Tibial artery (tissue), 4 donors: ENCODE measurements at places on chromosomes 3 and 15.

DNA sequence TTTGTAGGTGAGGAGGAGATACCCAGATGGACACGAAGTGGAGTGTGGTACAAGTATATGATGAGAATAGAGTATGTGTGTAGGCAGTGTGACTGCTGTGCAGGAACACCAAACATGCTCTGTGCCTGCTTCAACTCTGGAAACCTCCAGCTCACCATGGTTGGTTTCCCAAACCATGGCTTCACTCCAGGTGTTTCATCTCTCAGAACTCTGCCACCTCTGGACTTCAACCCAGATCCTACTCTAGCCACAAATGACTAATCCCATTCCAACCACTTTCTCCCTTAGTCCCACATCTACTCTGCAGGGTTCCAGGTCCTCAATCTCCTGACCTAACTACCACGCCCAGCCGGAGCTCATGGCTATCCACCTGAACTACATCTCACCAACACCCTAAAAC is 102.1 kb downstream of the RYK start:
- no peak for DNase-seq

DNA sequence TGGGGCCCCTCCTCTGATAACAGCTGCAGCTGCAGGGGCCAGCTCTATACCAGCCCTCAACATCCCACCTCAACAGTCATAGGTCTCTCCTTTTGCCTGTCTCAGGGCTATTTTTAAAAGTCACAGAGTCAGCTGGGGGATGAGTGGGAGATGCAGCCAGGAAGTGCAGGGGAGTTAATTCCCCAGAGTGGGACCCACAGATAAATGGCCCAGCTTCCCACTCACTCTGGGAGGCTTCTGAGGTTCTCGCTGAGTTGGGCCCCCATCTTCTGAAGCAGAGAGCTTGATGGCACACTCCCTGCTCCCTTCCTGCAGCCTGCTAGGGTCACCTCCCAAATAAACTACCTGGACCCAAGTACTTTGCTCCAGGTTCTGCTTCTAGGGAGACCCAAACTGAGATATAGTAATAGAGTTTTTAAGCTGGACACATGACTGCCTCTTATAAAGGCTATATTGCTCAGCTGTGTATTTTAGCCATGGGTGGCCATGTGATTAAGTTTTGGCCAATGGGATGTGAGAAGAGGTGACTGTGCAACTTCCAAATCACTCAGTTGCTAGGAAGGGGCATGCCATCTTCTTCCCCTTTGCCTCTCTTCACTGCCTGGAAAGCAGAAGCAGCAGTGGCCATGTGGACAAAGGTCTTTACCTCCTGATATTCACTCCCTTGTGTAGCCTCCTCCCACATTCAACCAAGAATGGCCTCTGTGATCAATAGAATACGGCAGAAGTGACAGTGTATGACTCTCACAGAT is 15.5 kb upstream of the VIPR1 start:
- no peak for DNase-seq

DNA sequence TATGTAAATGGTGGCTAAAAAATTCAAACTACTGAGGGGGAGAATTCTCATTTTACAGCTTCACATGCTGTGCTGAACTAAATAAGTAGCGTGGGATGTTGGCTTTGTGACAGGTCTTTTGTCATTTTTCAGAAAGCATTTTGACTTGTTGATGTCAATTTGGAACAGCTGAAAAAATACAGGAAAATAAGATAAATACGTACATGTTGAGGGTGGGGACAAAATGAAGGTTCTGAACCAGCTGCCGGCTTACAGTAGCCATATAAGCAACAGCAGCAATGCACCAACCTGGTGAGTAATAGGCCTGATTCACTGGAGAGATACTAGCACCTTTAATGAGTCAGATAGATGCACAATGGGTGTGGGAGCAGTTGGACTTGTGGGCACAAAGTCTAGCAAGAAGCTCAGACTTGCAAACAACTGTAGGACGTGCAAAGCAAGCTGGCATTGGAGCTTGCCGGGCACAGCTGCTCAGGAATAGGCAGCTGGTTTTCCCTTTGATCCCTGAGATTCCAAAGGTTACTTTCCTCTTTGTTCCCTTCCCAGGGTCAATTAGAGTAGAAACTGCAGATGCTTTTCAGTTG is 12.9 kb downstream of the B3GNT5 start:
- DNase-seq, result no peak

DNA sequence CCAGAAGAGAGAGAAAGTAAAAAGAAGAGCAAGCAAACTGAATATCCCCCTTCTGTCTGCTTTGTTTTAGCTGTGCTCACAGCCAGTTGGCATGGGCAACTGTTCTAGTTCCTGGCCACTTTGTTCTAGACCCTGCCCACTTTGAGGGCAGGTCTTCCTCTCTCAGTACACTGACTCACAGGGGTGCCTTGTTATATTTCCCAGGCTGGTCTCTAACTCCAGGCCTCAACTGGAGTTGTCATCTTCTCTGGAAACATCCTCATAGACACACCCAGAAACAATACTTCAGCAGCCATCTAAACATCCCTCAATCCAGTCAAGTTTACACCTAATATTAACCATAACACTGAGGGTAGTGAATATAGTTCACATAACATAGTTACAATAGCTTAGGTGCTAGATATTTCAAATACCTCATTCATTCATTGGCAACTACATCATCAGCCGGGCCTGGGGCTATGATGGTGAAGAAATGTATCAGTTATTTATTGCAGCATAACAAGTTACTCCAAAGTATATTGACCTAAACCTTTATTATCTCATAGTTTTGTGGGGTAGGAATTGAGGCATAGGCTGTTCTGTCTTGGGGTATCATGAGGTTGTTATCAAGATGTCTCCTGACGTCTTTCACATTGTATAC is 106.0 kb downstream of the UBE2E2 start:
- DNase-seq, result no peak

DNA sequence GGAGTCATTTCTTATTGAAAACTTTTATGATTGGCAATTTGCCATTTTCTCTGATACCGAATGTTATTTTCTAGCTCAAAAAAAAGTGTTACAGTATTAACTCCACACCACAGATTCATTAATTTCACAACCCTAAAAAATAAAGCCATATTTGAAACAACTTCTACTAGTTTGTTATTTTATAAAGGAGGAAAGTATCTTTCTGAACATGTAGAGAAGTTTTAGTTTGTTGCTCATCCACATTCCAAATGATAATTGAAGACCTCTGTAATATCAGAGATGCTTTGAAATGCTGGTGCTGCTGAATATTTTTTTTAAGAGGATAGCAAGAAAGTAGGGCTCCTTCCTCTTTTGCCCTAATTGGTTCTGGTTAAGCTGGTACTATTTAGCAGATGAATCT is 1.9 kb downstream of the VGLL3 start:
- no peak for DNase-seq

DNA sequence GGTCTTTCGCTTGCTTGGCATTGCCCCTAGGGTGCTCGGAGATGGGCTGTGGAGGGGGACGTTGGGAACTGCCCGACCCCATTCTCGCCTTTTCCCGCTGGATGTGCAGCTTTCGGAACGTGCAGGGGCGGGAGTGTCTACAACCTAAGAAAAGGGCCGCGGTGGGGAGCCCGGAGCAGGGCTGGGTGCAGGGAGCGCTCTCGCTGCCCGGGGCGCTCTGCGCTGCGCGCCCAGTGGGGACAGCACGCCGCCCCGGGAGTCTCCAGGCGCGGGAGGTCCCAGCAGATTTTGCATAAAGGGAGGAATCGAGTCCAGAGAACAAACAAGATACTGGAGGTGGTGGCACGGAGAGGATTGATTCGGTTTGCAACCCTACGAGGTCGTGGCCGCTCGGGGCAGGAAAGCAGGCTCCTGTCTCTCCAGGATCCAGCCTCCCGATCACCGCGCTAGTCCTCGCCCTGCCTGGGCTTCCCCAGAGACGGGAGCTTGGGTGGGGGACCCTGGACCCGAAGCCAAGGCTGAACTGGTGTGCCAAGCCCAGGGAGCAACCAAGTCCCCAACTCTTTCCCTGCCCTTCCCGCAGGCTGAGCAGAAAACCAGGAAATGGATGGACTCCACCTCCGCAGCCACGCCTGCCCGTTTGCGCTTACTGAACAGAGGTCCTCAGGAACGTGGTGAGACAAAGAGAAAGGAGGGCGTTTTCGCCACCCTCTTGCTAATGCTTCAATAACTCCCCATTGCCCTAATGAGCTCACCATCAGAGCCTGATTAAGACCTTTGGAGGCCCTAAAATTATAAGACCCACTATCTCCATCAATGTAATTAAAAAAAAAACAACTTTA is 59.7 kb downstream of the NOX5 start:
- no peak for DNase-seq

DNA sequence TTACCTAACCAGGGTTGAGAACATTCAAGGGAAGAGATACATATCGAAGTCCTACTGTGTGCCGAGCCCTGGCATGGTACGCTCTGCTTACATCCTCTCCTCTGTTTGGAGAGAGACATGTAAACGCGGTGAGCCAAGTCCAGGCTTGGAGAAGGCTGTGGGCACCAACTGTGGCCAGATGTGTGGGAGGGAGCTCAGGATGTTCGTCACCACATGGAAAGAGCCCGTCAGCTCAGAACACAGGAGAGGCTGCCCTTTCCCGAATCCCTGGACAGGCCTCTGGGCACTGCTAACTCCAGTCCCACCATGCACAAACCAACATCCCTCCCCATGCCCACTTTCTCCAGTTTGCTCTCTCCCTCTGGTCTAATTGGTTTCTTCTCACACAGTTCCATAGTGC is 43.0 kb downstream of the MESD start:
- DNase-seq, result peak; percentile 20

GRCh38 chr3:127800508-127800907 is 21.8 kb downstream of the MGLL start:
- no peak for DNase-seq

- no peak for DNase-seq
Measured at GRCh38 chr15:60222404-60222803, 175.4 kb downstream of the ANXA2 start.

DNA sequence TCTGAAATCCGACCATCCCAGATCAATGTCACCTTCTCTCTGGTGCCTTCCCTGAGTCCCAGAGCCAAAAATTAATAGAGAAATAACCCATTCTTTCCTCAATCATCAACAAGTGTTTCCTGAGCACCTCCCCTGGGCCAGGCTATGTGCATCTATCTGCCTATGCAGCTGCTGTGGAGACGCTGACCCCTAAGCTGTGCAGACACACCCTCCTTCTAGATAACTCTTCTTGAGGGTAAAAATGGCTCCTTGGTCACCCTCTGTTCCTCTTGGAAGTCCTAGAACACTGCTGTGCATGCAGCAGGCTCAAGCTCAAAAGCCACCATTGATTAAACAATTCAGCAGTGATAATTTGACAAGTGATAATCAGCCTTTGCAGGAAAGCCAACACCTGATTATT is 18.4 kb downstream of the CA12 start:
- DNase-seq, result no peak

DNA sequence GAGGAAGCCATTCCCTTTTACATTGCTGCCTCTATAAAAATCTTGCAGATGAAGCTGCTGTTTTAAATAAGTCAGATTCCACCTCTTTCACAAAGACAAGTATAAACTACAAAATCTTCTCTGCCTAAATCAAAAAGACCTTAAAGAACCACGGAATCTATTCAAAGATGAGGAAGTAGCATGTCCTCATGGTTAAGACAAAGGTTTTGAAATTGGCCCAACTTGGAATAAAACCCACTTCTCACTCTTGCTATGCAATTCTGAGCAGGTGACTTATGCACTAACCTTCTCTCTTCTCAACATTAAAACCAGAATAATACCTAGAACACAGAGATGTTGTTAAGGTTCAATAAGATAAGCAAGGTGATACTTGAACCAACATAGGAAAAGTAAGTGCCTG is 97.6 kb downstream of the FOXP1 start:
- DNase-seq, result no peak

GRCh38 chr15:80536716-80537115 is 132.5 kb downstream of the ARNT2 start:
- DNase-seq, result no peak

DNA sequence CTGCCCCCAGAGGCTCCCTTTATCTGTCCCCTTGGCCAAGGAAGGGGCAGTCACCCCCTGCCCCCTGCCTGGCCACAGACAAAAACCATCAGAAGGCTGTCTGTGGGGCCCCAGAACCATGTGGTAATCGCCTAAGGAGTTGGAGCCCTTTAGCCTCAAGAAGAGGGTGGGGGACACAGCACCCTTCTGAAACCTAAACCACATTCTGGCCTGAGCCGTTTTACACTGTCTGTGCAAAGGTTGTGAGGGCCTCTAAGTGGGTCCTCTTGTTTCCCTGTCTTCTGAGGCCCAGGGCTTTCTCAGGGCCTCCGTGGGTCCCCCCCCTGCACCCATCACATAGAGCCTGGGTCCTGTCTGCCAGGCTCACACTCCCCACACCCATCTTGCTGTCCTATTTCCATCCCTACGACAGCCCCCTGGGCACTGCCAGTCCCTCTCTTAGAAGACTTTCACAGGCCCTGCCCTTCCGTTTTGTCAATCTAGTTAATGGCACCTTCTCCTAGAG is 17.9 kb upstream of the RPUSD3 start:
- DNase-seq, result no peak

- no peak for DNase-seq
Measured at GRCh38 chr3:122671553-122671952, 9.1 kb upstream of the PARP14 start.

DNA sequence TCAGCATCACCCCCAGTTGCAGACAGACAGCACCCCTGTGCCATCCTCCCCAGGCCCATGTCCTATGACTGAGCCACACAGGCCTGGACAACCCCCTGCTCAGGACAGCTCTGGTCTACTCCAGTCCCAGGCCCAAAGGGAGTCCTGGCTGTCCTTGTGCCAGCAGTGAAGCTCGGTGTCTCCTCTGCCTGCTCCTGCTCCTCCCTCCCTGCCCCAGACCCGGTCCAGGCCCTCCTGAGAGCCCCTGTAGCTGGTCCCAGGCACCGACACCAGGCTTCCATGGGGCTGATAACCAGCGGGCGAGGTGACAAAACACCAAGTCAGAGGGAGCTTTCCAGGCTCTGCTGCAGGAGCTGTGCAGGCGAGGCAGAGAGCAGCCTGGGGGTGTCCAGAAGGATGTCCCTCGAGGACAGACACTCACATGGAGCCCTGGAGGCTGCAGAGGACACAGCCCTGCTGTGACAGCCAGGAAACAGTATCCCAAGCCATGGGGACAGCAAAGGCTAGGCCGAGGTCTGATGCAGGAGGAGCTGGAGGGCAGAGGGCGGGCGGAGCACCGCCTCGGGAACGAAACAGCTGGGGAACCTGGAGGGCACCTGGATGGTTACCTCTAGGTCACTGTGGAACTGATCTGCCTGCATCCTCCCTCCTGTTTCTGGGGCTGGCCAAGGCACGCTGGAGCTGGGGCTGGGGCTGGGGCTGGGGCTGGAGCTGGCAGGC is 103.8 kb upstream of the PRR20G start:
- peak; percentile 52 for DNase-seq

- no peak for DNase-seq
Measured at GRCh38 chr3:65971293-65972252, 67.1 kb downstream of the MAGI1 start.

GRCh38 chr15:99508852-99509251 is 56.9 kb upstream of the MEF2A start:
- no peak for DNase-seq

DNA sequence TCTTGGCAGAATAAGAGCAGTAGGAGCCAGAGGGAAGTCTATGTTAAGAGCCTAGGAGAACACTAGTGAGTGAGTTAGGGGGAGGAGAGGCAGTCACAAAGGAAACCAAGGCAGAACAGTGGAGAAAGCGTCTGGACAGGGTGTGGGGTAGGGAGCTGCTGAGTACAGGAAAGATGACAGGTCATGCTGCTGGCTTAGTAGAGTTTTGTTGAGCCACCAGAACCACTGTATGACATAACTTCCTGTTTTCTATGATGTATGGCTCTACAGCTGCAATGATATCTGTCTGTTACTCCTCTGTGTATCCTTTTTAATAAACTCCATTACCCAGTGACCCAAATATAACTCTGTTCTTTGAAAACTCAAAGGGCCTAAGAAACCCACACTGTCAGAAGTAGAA is 10.6 kb upstream of the STT3B start:
- DNase-seq, result no peak

- DNase-seq, result no peak
Measured at GRCh38 chr15:98853617-98854420, 153.8 kb downstream of the PGPEP1L start.
